ENCODE measurements at places on chromosomes 1 and 21.

DNA sequence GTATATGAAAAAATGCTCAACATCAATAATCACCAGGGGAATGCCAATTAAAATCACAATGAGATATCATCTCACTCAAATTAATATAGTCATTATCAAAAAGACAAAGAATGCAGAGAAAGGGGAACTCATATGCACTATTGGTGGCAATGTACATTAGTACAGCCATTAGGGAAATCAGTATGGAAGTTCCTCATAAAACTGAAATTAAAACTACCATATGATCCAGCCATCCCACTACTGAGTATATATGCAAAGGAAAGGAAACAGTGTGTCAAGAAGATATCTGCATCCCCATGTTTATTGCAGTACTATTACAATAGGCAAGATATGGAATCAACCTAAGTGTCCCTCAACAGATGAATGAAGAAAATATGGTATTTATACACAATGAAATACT lies 32.1 kb upstream of the TEKT2 start:
- no peak for DNase-seq

GRCh38 chr1:119794230-119794875 lies 16.9 kb downstream of the REG4 start:
- DNase-seq, result no peak

GRCh38 chr21:31803039-31804007 lies 69.5 kb upstream of the HUNK start:
- no peak for DNase-seq

GRCh38 chr1:50559421-50559820 lies 136.2 kb upstream of the DMRTA2 start:
- no peak for DNase-seq

DNA sequence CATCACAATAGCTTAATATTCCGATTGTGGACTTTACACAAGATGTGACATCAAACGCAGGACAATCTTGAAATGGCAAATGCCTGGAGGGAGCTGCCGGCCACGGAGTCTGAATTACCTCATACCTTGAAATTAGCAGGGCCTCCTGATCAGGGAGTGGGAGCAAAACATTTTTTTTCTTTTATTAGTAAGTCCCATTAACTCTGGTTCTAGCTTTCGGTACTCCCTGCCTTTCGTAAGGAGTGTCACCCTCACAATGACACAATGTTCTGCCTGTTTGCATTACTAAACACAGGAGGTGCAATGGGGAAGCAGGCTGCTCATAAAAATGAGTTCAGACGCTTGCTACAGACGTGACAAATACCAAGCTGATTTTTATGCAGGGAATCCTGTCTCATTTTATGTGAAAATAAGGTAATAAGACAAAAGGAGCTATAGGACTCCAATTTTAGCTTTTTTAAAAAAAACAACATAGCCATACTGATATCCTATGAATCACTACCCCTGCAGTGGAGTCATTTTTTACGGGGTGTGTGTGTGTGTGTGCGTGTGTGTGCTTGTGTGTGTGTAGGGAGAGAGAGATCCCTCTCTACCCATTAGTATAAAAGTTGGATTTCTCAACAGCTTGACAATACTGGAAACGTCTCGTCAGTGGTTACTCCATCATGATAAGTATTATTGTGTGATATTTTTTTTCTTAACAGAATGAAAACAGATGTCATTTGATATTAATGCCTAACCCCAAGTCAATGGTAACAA lies 205.1 kb upstream of the RUNX1 start:
- DNase-seq, result no peak

DNA sequence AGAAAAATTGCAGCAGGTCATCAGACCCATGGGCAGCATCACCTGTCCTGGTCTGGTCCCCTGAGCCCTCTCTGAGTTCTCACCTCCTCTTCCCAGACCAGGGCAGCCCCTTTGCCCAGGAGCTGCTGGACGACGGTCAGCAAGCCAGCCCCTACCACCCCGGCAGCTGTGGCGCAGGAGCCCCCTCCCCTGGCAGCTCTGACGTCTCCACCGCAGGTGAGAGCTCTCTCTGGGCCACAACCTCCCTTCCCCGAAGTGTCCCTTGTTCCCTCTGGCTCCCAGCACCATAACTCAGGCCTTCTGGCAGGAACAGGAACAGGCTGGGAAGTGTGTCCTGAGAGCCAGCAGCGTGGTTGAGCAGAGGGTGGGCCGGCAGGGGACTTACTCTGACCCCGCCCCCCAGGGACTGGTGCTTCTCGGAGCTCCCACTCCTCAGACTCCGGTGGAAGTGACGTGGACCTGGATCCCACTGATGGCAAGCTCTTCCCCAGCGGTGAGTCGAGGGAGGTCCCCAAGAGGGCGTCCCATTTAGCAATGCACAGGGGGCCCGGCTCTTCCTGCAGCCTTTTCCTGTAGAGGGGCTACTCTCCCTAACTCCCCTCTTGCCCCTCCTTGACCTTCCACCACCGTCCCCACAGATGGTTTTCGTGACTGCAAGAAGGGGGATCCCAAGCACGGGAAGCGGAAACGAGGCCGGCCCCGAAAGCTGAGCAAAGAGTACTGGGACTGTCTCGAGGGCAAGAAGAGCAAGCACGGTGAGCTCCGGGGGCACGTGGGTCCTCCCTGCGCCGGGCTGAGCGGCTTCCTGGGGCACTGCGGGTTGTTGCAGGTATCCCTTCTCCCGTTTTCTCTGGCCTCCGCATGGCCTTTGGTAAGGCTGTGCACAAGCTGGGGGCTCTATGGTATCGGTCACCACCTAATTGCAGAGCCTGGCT lies 2.4 kb downstream of the ELF3 start:
- no peak for DNase-seq

- DNase-seq, result no peak
Observed at GRCh38 chr1:200740571-200741208, 2.0 kb downstream of the CAMSAP2 start.

DNA sequence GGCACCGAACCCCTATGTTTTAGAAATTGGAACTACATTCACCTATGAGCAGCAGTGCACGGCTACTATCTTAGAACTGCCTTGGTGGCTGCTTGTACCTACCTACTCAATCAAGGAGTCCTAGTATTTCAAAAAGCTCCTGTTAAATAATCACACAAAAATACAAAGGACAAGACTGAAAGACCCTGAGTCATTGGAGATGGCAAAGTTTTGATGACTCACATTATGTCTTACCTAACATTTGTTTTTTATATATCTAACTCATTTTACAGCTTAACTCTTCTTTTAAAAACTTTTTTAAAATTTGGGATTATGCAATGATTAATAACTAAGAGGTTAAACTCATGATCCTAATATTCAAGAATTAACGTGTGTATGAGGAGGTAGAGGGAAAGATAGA lies 1206.0 kb upstream of the TMPRSS15 start:
- no peak for DNase-seq

GRCh38 chr1:241939798-241940197 lies 17.8 kb upstream of the BECN2 start:
- DNase-seq, result no peak

- DNase-seq, result peak; percentile 94
Observed at GRCh38 chr1:12052008-12052573, 11.0 kb upstream of the TNFRSF8 start.

- DNase-seq, result no peak
Observed at GRCh38 chr1:171645553-171646248, 6.8 kb downstream of the MYOC start.

DNA sequence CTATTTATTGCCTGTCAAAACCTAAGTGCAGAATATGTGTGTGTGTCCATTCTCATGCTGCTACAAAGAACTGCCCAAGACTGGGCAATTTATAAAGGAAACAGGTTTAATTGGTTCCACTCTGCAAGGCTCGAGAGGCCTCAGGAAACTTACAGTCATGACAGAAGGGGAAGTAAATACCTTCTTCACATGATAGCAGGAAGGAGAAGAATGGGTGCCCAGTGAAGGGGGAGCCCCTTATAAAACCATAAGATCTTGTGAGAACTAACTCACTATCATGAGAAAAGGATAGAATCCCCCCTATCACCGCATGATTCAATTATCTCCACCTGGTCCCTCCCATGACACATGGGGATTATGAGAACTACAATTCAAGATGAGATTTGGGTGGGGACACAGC lies 300.7 kb upstream of the SNX7 start:
- DNase-seq, result no peak

DNA sequence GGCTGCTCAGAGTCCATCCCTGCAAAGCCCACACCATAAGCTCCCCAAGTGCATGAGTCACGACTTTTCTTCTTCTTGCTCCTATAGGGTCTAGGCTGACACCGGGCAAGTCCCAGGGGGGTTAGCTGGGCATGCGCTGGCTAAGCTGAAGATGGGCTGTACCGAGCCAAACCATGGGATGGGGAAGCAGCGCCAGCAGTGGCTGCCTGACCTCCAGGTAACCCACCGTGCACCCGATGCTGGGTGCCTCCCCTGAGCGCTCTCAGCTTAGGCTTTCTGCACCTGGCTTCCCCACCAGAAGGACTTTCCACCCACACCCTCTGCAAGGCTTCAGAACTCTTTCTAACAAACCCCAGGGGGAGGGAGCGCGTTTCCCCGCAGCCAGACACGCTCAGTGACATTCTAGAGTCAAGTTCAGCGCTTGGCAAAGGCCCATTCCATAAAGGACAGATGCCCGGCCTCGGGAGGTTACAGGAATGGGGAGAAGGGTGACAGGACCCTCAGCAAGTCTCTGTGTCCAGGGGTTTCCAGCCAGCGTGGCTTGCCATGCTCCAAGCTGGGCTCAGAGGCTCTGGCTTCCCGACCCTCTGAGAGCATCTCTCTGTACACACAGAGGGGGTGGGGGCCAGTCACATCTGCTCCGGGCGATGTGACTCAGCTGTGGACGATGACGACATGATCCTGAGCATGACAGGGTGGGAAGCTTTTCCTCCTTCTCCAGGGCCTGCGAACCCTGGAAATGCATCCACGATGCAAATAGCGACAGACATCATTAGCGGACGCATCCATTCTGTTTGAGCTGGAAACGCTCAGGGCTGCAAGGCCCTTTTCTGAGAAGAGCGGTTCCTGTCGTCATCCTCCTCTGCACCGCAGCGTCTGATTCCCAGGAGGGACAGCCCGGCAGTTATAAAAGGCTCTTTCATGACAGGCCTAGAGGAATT lies 107.8 kb downstream of the SIK1 start:
- no peak for DNase-seq

DNA sequence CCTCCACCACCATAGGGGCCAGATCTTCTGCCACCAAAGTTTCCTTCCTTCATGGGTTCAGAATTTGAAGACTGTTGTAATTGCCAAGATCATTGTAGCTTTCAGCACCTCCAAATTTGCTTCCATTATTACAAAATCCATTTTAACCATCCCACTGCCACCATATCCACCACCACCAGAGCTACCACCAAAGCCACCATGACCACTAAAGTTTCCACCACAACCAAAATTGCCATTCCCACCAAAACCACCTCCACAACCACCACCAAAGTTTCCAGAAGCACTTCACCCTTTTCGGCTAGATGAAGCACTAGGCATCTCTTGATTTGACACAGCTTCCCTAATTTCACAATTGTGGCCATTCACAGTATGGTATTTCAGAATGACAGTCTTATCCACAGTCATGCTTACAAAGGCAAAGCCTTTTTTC lies 45.2 kb downstream of the SLC30A7 start:
- no peak for DNase-seq

DNA sequence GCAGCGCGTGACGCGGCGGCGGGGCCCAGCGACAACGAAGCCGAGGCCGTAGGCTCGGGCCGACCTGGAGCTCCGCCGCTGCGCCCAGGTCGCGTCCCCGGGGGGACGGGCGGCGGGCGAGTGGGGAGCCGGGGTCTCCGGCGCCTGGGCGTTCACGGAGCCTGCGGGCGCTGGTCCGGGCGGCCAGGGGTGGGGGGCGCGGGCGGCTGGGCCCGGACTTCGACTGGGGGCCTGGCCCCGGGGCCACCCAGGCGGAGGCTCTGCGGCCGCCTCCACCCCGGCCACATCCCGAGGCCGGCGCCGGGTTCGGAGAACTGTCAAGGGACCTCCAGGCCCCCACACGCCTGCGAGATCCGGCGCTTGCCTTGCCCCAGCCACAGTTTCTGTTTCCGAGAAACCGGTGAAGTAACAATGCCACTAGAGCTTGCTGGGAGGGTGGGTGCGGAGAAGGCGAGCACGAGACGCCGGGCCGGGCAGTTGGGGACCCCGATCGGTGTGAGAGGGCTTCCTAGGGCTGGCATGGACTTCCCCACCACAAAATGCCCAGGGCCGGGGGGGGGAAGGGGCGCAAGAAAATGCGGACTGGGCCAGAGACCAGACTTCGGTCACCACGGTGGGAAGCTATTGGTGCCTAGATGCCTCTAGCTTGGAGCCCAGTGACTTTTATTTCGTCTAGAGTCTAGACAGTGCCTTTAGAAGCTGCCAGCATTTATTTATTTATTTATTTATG lies 501 bp downstream of the FBXO6 start:
- peak; percentile 59 for DNase-seq

DNA sequence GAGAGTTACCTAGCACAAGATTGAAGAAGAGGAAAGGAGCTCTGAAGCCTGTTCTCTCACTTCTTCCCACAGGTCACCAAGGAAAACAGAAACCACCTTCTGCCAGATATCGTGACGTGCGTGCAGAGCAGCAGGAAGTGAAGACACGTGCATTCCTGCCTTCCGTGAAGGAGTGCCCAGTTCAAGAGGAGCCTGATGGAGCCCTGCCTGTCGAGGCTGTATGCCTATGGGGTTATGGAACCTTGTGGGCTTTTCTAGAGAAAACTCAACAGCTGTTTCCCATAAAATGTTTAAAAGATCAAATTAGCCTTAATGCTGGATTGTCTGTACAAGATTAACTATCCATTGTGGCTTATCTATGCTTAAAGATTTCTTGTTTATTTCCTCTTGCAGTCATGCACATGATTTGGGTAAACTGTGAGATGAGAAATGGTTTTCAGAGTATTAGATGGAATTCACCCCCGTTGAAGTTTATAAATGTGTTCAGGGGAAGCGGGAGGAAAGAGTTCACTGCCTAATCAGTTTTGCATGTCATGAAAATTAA lies 27.8 kb downstream of the NTPCR start:
- DNase-seq, result no peak

DNA sequence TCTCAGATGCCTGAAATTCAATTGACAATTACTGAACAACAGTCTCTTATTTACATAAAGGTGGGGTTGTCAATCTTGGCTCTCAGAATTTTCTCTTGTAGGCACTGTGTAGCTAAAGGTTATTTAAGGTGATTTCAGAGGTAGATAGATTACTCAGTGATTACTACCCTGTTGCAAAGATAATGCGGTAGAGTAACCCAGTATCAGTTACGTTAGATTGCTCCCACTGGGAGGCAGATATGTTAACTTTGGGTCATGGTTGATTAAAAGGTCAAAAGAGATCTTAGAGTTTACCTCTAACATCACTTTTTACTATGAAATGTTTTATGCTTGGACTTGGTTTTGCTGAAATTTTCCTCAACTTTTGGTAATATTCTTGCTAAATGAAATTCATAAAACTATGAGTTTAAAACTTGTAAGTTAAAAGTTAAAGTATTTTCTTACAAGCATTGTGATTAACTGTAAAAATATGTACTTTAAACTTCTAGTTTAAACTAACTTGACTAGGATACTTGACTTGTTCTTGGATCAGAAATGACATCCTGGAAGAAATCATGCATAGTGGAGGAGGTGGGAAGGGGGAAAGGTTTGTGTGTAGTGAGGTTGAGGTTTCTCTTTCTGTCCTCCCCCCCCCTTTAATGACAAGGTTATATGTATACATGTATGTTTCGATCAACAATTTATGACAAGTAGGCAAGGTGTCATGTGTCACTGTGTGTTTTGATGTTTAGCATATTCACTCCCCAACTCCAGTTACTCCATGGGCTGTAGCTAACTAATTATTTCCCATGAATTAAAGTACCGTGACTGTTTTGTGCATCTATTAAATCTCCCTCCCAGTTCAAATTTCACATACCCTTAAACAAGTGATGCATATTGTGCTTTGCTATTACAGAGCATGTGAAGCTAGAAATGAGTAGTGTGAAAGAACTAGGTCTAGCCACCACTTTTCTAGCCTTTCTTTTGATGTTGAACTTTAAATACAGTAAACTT lies 2.9 kb downstream of the LAMC1 start:
- DNase-seq, result no peak

GRCh38 chr1:53643041-53643880 lies 95.7 kb downstream of the GLIS1 start:
- DNase-seq, result no peak
